Left ventricle myocardium inferior (tissue), 1 donor: ENCODE measurements at places on chromosomes 1 and 21. TPM values are rescaled to one million over a fixed set of nuclear protein-coding genes. Genes with fewer than 3 reads are reported as not detected.

Gene KCNJ15
- 0.30 TPM for total RNA-seq

Gene RAB13
- total RNA-seq, result 59.3 TPM

Gene ST6GALNAC3
- 4.5 TPM for total RNA-seq

DNA sequence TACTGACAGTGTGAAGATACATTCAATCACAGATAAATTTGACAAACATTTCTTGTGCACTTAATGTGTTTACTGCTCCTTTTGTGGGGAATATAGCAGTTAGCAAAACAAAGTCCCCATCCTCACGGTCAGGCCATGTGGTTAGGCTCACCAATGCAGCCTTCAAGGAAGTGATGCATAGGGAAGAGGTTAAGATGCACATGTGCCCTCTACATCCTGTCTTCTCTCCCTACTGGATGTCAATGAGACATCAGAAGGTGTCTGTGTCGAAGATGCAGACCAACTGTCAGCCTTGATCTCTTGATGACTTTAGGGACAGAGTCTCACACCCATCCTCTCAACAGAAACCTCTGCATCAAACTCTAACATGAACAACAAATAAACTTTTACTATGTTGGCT, 78.7 kb downstream of the FH start:
- H3K27ac ChIP-seq, result no peak overlapping the region
- no peaks in the 10 kb centered on the region for H3K27me3 ChIP-seq
- no peaks in the 10 kb centered on the region for H3K36me3 ChIP-seq
- DNase-seq, result no peak
- H3K4me1 ChIP-seq, result no peaks in the 10 kb centered on the region

GRCh38 chr1:67605209-67605780, 79.7 kb upstream of the GADD45A start:
- no peaks in the 10 kb centered on the region for H3K36me3 ChIP-seq
- no peaks in the 10 kb centered on the region for H3K27me3 ChIP-seq
- no peaks in the 10 kb centered on the region for H3K4me1 ChIP-seq
- no peak overlapping the region for H3K27ac ChIP-seq
- H3K4me3 ChIP-seq, result no peak overlapping the region

DNA sequence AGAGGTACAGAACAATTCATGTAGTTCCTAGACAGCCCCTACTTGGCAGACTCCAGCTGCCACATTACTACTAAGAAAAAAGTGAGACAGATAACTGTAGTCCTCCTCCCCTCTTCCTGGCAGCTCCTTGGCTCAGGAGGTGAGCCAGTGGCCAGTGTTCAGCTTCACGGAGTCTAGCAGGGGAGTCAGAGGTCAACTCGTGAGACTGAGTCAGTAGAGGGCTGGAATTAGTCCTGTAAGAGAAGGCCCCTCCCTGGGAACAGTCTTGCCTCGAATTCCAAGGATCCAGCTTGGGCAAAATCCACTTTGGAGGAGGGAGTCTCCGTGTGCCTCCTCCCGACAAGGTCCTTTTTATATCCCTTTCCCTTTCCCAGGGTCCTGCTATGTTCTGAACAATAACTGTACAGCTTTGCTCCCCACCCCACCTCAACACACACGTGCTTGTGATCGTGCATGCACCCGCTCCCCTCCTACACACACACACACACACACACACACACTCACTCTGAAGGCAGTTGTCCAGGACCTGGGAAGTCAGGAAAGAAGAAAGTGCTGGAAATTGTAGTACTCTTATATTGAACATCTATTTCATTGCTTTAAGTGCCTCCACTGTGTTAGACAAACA, 22.5 kb upstream of the SLC27A3 start:
- no peak for DNase-seq
- H3K27ac ChIP-seq, result peak overlapping the region; percentile 82
- no peaks in the 10 kb centered on the region for H3K27me3 ChIP-seq
- H3K4me1 ChIP-seq, result peaks cover 55% of the 10 kb centered on the region
- H3K4me3 ChIP-seq, result no peak overlapping the region
- peaks cover 81% of the 10 kb centered on the region for H3K36me3 ChIP-seq

GRCh38 chr1:79398501-79398900, 392.0 kb upstream of the ADGRL4 start:
- H3K27me3 ChIP-seq, result no peaks in the 10 kb centered on the region
- H3K36me3 ChIP-seq, result no peaks in the 10 kb centered on the region
- DNase-seq, result no peak

DNA sequence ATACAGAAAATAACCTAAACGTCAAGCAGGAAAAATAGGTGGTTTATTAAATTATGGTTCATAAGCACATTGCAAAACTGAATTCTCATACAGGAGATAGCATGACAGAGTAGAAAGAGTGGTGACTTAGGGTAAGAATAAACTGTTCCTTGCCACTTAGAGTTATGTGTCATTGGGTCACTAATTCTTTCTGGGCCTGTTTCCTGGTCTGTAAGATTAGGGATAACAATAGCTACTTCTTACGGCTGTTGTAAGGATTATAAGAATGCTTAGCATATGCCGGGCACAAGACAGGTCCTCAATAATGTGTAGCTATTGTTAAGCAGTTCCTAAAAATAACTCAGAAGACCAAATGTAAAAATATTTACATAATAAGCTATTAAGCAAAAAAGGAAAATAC, 24.2 kb downstream of the SNRNP40 start:
- no peak overlapping the region for H3K27ac ChIP-seq
- no peak for DNase-seq
- H3K4me1 ChIP-seq, result peaks cover 10% of the 10 kb centered on the region

- no peaks in the 10 kb centered on the region for H3K27me3 ChIP-seq
- no peak for DNase-seq
- no peak overlapping the region for H3K4me3 ChIP-seq
- H3K4me1 ChIP-seq, result peaks cover 21% of the 10 kb centered on the region
- peaks cover 14% of the 10 kb centered on the region for H3K36me3 ChIP-seq
These were observed 3.3 kb downstream of the ZNF692 start for GRCh38 chr1:248855580-248855979.
